ENCODE measurements at places on chromosomes 7 and 10. TPM values are rescaled to one million over a fixed set of nuclear protein-coding genes. Genes with fewer than 3 reads are reported as not detected.

Gene STEAP2
- total RNA-seq, result 2.3 TPM

Gene SKIDA1
- 0.46 TPM for total RNA-seq

Gene PDK4
- total RNA-seq, result 13.2 TPM

Gene ADCY1
- 0.26 TPM for total RNA-seq

Gene ORAI2
- 102 TPM for total RNA-seq

Gene ACTL6B
- total RNA-seq, result not detected

Gene GRID2IP
- 0.04 TPM for total RNA-seq

Gene CPVL
- total RNA-seq, result not detected

Gene DNAH11
- 1.3 TPM for total RNA-seq

Gene EPO
- not detected for total RNA-seq

Gene ALOX5
- 0.40 TPM for total RNA-seq

Gene CHRM2
- not detected for total RNA-seq

Gene STOX1
- total RNA-seq, result 0.11 TPM

Gene HOXA1
- total RNA-seq, result 1.0 TPM

Gene STAG3
- total RNA-seq, result 0.42 TPM

Gene WEE2
- total RNA-seq, result not detected

Gene VWDE
- 0.07 TPM for total RNA-seq

GRCh38 chr7:120837599-120837998 is 20.3 kb downstream of the TSPAN12 start:
- no peak for DNase-seq

- no peak for DNase-seq
Measured at GRCh38 chr10:58556516-58557165, 44.0 kb downstream of the BICC1 start.

GRCh38 chr7:149742075-149742701 is 31.2 kb downstream of the ZNF467 start:
- no peak for DNase-seq

- DNase-seq, result no peak
Measured at GRCh38 chr7:132414857-132415256, 161.4 kb downstream of the PLXNA4 start.

DNA sequence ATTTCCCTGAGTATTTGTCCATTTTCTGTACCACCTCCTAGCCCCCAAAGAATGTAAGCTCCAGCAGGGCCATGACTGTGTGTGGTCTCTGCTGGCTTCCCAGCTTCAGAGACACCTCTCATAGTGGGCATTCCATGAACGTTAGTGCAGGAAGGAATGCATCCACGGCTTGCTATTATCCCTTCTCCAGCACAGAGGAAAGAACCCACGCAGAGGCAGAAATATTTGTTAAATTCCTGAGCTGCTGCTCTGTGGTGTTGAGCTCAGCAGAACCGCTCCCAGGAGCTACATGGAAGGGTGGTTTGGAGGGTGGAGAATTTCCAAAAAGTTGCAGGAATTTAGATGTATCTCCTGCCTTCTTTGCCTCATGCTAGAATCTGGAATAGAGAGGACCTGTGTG is 275.2 kb downstream of the POU6F2 start:
- DNase-seq, result no peak

GRCh38 chr7:112437072-112437471 is 13.2 kb upstream of the IFRD1 start:
- no peak for DNase-seq

DNA sequence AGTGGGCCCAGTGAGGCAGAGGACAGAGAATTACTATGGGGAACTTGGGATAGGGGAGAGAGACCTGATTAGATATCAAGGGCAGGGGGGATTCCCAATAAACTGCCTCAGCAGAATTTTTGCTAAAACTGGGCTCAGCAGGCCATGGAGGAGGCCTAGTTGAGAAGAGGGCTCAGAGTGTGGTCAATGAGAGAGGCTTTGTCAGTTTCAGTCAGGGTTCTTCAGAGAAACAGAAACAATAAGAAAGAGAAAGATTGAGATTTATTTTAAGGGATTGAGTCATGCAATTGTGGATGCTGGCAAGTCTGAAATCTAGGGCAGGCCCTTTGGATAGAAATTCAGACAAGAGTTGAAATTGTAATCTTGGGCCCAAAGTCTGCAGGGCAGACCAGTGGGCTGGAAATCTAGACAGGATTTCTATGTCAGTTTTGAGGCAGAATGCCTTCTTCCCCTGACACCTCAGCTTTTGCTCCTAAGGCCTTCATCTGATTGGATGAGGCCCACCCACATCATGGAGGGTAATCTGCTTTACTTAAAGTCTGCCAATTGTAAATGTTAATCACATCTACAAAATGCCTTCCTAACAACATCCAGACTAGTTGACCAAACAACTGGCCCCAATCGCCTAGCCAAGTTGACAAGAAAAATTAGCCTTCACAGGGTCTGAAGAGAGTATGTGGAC is 33.5 kb upstream of the CCSER2 start:
- no peak for DNase-seq

DNA sequence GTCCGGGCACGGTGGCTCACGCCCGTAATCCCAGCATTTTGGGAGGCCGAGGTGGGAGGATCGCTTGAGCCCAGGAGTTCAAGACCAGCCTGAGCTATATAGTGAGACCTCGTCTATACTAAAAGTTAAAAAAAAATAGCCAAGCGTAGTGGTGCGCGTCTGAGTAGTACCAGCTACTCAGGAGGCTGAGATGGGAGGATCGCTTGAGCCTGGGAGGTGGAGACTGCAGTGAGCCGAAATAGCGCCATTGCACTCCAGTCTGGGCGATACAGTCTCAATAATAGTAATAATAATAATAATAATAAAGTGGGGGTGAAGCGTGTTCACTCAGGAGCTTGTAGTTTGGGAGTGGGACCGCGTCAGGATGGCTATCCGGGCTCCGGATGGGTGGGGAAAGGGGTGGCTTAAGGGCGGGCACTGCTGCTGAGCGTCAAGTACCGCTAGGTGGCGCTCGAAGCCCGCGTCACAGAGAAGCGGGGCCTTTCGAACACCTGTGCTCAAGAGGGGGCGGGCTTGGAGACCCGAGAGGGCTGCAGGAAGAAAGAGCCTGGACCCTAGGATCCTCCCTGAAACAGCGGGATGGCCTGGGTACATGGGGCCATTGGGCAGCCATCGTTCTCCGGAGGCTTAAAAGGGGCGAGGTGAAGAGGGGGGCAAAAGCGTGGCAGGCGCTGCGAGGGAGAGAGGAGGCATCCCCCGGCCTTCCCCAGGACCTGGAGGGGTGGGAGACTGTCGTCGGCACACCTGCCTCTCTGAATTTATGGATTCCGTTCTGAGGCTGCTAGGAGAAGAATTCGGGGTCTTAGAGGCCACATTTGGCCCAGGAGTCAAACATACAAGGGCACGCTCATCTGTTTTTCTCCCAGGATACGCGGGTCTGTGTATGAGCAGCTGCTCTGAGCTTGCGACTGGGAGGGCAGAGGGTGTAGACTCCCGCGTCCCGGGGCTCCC is 14.5 kb downstream of the LBX1 start:
- no peak for DNase-seq

GRCh38 chr7:144036302-144036885 is 12.4 kb upstream of the OR2A5 start:
- peak; percentile 4 for DNase-seq

DNA sequence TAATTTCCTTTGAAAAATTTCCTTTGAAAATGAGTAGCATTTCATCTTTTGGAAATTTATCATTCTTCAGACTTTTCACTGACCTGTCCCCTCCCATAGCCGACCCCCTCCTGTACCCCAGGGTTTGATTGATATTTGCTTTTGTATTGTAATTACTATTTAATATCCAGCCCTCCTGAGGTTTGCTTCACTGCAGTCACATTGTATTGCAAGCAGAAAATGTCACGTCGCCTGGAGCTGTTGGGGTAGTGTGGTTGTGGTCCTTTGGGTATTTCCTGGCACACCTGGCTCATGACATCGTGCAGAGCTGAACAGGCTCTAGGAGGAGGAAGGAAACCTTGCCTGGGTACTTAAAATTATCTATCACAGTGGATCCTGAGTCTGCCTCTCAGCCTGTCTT is 116.1 kb downstream of the INSYN2A start:
- DNase-seq, result no peak

DNA sequence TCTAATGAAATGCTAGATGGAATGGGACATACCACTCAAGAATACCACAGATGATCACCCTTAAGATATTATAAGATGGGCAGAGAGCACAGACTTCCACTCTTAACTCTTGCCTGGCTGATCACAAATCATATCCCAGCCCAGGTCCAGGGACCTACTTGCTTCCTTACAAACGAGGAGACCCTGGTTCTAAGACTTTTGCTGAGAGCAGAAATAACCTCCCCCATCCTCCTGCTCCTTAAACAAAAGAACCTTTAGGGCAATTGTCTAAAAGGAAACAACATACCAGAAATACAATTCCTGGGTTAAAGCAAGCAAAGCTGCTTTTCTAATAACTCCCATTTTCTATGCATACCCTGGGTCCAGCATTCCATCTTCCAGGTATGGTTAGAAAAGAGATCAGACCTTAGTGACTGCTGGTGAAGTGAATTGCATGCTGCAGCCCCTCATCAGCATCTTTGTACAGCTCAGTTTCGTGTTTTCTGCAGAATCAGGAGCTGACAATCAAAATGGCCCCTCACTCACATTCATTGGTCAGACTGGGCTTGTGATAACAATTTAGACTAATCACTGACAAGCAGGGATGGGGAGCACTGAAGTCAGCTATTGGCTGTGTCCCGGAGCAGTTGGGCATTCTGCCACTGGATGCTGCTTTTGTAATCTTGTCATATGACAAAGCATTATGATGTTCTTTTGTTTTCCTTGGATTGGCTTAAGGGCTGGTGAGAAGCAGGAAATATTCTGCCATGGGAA is 14.6 kb downstream of the IFIT3 start:
- peak; percentile 64 for DNase-seq

- DNase-seq, result no peak
Measured at GRCh38 chr7:144682581-144683280, 153.1 kb downstream of the TPK1 start.

DNA sequence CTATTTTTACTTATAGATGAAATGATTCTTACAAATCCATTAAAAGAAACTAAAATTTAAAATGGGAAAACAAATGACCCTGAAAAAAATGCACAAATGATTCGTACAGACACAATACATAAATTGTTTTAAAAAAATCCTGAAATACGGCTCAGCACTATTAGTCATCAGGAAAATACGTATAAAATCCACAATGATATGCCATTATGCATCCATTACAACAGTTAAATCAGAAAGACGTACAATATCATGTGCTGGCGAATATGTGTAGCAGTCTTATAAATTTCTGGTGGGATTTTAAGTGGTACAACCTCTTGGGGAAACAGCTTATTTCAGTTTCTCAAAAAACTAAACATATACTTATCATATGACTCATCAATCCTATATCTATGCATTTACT is 600.1 kb upstream of the STEAP1 start:
- no peak for DNase-seq

DNA sequence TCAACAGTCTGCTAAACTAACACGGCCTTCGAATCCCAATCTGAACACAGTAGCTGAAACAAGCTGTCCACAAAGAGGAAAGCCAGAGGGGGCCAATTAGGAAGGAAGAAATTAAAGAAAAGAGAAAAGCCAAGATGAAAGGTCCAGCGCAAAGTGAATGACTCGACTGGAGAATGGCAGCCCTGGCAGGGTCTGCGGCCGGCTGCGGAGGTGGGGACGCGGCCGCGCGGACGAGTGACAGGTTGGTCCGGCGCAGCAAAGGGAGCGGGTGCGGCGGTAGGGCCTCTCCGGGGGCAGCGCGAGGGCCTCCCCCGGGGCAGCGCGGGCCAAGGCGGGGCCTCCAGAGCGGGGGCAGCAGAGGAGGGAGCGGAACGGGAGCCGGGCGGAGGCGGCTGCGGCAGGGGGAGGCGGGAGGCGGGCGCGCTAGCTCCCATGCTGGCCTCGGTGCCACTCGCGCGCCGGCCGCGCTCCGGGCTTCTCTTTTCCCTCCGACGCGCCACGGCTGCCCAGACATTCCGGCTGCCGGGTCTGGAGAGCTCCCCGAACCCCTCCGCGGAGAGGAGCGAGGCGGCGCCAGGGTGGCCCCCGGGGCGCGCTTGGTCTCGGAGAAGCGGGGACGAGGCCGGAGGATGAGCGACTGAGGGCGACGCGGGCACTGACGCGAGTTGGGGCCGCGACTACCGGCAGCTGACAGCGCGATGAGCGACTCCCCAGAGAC is at the start of gene VWC2:
VWC2 (plus strand) TSS at position 421 of the 718 bp plus-strand sequence. CDS start 1,798 bp downstream, outside the sequence.
- DNase-seq, result no peak

DNA sequence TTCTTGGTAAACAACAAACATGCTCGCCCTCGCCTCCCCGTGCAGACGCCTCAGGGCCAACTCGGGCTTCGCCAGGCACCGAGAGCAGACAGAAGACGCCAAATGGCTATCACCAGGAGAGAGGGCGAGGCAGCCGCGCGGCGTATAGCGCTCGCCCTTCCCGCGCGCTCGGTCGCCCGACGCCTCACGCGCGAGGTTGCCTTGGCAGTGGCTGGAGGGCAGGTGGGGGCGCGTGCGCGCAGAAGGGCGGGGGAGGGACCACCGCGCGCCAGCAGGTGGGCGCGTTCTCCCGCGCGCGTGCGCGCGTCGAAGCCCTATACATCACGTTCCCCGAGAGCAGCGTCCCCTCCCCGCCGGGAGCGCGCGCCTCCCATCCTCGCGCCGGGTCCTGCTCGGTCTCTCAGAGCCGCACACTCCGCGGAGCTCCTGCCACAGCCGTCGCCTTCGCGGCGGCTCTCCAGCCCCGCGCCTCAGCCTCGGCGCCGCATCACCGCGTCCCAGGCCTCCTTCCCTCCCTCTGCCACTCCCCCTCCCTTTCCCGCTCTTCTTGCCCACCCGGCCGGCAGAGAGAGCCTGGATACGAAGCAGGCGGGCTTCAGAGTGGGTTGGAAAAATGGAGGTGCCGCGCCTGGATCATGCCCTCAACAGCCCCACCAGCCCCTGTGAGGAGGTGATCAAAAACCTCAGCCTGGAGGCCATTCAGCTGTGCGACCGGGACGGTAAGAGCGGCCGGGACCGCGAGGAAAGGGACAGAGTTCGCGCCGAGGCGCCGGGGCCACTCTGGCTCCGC is at the start of gene PHYHIPL:
PHYHIPL (plus strand) TSS at position 403 of the 790 bp plus-strand sequence; CDS start at position 614, 211 bp downstream.
- DNase-seq, result no peak

DNA sequence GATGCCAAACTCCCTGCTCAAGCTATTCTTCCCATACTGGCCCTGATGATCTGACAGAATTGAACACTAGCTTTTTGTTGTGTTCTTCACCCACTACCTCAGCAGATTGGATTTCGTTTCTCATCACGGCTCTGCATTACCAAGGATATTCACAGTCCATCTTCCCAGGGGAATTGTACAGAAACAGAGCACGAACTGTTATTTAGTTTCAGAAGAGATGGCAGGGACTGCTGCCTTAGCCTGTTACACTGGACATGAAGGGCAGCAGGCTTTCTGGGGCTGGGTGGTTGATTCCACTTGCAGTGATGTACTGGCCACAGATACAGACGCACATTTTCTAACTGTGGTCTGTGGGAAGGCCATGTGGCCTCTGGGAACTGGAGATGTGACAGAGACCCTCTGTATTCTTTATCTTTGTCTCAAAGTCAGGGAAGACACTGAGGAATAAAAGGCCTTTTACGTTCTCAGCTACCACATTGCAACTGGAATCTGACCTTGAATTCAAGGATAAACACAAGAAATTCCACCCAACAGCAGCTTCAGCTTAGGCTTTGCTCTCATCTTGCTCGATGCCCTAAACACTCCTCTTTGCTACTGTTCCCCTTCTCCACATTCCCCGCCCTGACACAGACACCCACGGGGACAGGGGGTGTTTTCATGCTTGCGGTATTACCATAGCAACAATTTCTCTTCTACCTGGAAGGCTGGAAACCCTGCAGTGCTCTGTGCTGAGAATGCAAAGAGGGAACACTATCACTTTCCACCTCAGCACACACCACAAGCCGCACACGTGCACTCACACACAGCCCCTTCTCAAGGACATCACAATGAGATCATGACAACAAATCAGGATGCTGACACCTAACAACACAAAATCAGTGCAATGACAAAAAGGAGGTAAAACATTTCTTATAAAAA is 81.7 kb downstream of the RNF216 start:
- DNase-seq, result no peak

Data from pulmonary artery endothelial cell (primary cell).